SW 1271 (cell line): ENCODE measurements at places on chromosomes 1 and 21.

DNA sequence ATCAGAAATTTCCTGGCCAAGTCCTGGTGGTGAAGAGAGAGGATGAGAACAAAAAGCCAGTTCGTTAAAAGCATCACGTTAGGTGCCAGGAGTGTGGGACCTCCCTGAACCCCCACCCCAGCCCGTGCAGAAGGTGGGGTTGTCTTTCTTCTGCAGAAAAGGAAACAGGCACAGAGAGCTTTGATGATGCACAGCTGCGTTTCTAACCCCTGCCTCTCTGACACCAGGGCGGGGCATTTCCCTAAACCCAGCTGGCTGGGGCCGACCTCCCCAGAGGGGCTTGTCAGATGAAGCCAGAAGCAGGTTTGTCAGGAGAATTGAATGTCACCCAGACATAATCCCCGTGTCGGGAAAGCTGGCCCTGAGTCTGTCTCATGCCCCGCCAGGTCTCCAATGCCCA, 189.3 kb upstream of the EDN2 start:
- DNase-seq = no peak

GRCh38 chr1:24384251-24385090, 29.1 kb downstream of the STPG1 start:
- no peak for DNase-seq

- no peak for DNase-seq
These were observed 145.6 kb downstream of the NFIA start for GRCh38 chr1:61227857-61228550.

- no peak for DNase-seq
These were observed 17.8 kb upstream of the MAST2 start for GRCh38 chr1:45785583-45785982.

GRCh38 chr1:223189903-223190724, 47.1 kb upstream of the TLR5 start:
- DNase-seq = no peak

- DNase-seq = no peak
These were observed 131.3 kb downstream of the CACHD1 start for GRCh38 chr1:64601207-64601606.

- no peak for DNase-seq
These were observed 1046.7 kb upstream of the B3GALT2 start for GRCh38 chr1:194233069-194233468.

GRCh38 chr1:225921734-225922709, 2.0 kb downstream of the PYCR2 start:
- DNase-seq = no peak

GRCh38 chr1:195733408-195733807, 874.8 kb downstream of the KCNT2 start:
- no peak for DNase-seq

DNA sequence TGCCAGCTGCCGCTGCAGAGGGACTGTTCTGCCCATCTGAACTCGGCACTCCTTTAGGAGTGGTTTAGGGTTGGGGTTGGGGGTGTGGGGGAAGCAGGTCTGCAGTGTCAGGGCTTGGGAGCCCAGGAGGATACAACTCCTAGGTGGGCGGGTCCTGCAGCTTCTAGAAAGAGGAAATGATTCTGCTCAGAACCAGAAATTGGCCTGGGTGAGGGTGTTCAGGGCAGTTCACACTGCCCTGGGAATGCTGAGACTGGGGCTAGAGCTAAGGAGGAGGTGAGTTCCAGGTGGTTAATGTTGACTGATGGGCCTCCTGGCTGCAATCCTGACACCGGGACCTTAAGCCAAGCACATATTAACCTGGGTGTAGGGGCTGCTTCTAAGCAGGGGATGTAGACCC, 4.8 kb upstream of the SLC26A9 start:
- DNase-seq = no peak

GRCh38 chr1:21801100-21801499, 11.0 kb upstream of the LDLRAD2 start:
- DNase-seq = no peak

DNA sequence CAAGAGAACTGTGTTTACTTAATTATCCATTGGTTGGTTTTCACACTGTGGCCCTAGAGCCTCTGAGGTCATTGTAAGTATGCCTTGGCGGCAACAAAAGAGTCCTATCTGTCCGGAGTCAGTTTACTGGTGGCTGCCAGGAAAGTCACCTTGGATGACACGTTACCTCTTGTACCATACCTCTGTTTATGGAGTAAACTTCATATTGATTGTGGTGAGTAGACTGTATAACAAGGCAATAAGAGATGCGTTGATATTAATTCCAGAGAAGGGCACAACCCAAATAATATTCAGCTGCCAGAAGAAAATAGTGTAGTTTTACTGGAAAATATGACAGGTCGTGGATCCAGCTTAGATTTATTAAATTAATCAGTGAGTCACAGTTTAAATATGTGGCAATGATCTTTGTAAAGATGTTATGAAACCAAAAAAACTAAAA, 20.4 kb upstream of the KIF14 start:
- no peak for DNase-seq

DNA sequence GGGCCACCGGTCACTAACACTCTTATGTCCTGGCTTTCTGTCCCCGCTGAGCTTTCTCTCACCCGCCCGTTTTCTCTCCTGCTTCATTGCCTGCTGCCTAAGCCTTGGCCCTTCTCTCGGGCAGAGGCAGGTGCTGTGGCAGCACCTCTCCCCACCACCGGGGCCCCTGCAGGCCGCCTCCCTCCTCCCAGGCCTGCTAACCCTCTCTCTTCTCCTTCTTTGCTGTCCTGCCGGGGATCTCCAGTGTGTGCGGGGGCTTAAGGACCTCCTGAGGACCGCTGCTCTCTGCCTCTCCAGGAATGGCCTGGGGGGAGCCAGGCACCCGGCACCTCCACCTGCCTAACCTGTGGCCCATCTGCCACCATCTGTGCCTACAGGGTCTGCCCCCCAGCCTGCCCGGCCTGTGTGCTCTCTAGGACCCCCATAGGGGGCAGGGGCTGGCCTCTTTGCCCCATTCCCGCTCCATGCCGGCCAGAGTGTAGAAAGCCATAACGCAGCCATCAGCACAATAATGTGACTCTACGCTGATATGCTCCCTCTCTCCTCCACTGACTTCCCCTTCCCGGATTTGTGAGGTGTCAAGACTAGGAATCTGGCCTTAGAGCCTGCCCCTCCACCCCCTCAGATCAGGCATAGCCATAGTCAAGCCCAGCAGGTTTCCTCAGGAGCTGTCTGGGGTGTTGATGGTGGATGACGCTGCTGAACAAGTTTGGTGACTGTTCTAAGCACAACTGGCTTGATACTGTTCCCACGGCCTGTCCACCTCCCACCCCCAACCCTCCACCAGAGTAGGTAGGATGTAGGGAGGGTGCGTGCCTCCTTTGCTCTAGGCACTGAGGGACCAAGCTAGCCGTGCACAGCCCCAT, 6.1 kb upstream of the SFN start:
- DNase-seq = no peak

DNA sequence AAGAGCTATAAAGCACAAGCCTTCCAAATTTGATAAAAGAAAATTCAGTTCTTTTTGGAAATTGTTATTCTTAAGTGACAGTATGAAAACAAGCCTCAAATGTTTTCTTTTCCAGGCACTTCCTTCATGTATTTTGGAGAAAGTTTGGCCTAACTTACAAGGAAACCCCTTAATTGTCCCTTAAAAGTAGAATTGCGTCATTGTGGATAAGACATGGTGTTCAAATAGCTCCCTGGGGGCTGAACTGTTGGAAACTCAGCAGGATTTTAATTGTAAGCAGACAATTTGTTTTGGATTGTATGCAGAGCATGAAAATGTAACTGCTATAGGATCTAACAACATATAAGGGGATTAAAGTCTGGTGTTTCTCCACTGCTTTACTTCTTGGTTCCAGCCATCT, 35.4 kb upstream of the FGGY start:
- DNase-seq = no peak

DNA sequence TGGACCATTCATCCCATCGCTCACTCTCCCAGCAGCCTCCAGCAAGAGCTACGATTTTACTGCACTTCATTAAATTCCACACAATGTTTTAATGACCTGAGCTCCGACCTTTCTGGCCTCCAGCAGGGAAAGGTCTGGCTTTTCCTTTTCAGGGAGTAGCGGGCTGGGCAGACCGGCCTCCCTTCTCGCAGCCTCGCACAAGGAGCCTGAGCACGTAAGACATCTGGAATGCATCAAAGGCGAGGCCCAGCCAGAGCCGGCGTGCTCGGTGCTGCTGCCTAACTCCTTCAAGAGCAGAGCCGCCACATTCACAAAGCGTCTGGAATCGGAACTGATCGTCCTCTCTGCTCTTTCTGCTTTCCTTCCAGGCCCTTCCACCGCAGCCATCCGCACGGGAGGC, 32.5 kb upstream of the FHAD1 start:
- DNase-seq = no peak

GRCh38 chr1:44208226-44208625, 5.0 kb upstream of the DMAP1 start:
- no peak for DNase-seq

DNA sequence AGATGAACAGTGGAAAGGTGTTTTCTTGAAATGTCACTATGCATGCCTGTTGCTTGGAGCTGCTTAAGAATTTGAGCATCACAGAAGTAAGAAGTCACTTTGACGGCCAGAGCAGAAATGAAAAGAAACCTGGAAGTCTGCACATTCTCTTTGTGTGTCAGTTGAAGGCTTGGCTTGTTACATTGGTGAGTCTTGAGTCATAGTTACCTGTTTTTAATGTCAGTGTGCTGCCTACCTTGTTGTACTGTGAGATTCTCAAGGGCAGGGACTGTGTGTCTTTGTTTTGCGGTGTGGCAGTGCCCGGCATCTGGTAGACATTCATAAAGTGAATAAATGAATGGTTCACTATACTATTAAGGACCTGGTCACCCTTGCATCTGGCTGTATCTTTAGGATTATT, 9.9 kb downstream of the OTUD3 start:
- DNase-seq = no peak

DNA sequence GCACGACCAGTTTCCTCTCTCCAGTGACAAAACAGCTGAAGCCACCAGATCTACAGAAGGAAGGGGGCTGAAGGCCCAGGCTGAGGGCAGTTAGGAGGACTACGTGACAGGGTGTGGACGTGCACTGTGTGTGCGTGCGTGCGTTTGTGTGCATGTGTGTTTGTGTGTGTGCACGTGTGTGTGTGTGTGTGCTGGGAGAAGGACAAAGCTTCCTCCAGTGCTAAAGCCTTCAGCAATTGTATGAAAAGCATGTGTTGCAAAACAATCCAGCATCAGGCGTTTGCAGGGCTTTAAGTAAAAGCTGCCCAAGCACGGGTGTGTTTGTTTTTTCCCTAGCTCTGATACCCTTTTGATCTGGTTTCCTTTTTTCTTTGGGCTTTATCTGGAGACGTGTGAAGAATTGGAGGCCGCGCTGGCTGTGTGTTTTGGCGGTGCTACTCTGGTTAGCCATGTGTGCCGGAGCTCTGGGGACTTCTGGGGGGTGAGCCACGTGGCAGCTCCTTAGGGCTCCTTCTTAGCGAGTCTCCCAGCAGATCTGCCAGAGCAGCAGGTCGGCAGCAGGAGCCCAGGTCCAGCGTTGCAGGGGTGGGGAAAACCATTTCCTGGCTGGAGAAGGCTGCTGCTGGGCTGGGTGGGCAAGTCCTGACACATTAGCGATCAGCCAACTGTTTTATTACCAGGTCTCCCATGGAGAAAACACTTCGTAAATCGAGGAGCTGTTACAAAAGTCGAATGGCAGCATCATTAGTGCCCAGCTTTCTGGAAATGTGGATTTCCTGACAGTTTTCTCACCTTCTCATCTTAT, 73.4 kb downstream of the UCK2 start:
- no peak for DNase-seq

GRCh38 chr21:36030581-36031189, 29.6 kb downstream of the SETD4 start:
- no peak for DNase-seq

DNA sequence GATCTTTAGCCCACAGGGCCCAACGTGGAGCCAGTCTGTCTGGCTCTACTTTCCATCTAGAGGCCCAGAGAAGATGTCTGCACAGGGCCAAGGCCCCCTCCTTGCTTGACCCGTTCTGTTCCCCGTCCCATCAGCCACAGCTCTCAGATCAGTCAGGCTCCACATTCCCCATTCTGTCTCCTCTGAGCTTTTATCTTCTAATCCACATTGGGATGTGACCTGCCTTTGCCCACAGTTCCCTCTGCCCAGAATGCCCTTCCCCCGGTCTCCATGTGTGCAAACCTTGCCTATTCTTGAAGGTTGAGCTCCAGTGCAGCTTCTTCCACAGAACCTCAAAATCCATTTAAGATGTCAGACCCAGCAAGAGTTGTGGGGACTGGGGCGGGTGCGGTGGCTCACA, 53.3 kb upstream of the WASF2 start:
- no peak for DNase-seq

DNA sequence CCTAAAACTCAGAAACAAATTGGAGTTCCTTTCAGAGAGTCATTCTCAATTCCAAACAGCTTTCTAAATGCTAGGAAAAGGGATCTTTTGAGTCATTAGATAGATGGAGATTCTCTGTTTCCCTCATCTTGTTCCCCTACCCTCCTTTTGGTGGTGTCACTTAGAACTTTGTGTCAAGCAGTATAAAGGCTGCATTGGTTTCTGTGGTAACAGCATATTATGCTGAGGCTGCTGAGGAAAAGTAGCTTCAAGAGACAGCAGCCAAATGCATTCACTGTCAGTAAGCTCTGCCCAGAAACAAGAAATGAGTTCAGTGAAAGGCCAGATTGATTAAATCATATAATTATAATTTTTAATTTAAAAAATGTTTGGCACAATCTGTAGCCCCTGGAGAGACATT, 144.1 kb downstream of the LRRC40 start:
- DNase-seq = no peak

DNA sequence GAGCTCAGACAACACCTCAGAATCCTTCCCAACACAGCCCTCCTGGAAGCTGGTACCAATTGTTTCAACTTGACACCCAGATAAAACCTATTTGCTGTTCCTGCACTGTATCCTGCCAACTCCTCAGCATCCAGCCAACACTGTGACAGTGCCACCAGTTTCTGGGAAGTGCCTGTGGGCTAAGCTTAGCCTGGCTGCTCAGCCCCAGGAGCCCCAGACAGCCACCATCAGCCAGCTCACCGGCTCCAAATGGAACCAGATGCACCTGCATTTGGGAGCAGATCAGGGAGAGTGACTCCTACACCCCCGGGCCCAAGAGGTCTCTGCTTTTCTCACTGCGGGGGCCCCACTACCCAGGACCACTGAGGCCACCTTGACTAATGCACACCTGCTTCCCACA, 24.9 kb downstream of the KCNN3 start:
- no peak for DNase-seq

GRCh38 chr1:1210726-1211540, 3.0 kb downstream of the TNFRSF4 start:
- DNase-seq = no peak

GRCh38 chr1:10170239-10170574, 40.2 kb upstream of the KIF1B start:
- DNase-seq = no peak
